ENCODE measurements at places on chromosomes 16 and 17.

DNA sequence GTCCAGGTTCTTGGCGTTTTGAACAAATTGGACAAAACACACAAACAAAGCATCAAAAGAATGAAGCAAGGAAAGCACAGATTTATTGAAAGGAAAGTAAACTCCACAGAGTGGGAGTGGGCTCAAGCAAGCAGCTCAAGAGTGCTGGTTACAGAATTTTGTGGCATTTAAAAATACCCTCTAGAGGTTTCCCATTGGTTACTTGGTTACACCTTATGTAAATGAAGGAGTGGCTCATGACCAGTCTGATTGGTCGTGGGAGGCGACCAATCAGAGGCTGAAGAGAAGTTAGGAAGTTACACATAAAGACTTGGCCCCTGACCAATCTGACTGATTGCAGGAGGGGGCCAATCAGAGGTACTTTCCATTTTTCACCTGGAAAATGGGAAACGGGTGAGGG is 1373.8 kb upstream of the GOT2 start:
- no peak for DNase-seq

DNA sequence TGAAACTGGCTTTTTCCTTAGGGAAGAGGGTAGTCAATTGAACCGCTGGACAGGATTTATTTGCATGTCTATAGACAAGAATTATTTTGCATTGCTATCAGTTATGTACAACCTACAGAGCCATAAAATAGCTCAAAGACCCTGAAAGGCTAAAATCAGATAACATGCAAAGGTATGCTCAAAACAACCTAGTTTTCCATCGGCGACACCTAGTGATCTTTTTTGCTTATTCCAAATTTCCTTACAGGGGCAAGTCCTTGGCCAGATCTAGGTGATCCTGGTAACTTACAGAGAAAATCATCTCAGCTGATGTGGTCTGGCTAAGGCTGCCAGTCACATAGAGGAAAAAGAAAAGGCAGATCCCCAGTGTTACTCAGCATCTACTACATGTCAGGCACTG is 141.2 kb upstream of the RPL38 start:
- DNase-seq = no peak

DNA sequence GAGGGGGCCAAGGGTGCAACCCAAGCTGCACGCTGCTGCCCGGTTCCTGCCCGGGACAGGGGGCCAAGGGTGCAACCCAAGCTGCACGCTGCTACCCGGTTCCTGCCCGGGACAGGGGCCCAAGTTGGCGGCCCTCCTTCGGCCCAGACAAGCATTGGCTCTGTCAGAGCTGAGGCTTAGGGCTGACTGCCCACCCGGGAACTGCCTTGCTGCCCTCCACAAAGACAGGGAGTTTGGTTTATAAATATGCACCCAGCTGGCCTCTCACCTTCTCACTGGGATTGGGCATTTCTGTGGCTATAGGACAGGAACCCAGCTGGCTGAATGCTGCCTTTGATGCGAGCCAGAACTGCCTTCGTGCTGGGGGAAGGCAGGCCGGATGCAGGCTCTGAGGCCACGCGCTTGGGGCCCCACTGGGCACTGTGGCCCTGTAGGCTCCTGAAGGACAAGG is 105.7 kb downstream of the IRX5 start:
- no peak for DNase-seq

GRCh38 chr16:19878757-19879156 is 5.9 kb downstream of the GPRC5B start:
- no peak for DNase-seq

- DNase-seq = no peak
These were observed 18.4 kb downstream of the GLP2R start for GRCh38 chr17:9844153-9844552.

Data from HS-5 (cell line).